ENCODE measurements at places on chromosomes 4 and X. TPM values are rescaled to one million over a fixed set of nuclear protein-coding genes. Genes with fewer than 3 reads are reported as not detected.

- no peak for DNase-seq
Measured at GRCh38 chr4:7524843-7525242, 90.1 kb upstream of the PSAPL1 start.

- DNase-seq: no peak
Measured at GRCh38 chr4:94957030-94957429, 199.3 kb downstream of the BMPR1B start.

DNA sequence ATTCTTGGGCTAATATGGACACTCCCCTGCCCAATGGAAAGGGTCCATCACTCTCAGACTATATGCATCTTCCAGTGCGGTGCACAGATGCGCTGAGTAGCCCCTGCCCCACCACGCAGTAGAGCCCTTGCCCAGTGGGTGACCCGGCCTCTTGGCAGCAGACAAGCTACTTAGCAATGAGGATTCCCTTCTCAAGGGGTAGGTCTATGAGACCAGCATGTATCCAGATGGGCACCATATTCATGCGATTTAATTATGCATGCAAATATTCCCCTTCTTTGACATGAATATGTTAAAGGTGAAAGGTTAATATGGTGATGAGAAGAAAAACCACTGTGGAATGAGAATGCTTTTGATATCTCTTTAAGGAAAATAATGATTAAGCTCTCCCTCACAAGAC is 77.7 kb downstream of the ZNF827 start:
- DNase-seq: no peak

DNA sequence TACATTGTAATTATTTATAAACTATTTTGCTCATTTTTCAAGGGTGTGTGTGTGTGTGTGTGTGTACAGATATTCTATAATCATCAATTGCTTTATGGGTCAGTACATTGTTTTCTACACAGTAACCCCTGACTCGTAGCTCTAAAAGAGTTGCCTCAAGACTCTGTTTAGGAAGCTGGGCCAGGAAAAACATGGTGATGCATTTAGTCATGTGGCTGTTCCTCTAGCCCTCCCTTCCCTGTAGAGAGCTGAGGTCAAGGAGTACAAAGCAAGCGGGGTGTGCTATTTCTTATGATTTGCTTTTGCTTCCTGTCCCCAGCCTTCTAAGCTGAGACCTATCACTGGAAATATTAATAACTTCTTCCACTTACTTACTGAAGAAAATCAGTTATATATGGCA is 34.8 kb upstream of the SPANXD start:
- no peak for DNase-seq

DNA sequence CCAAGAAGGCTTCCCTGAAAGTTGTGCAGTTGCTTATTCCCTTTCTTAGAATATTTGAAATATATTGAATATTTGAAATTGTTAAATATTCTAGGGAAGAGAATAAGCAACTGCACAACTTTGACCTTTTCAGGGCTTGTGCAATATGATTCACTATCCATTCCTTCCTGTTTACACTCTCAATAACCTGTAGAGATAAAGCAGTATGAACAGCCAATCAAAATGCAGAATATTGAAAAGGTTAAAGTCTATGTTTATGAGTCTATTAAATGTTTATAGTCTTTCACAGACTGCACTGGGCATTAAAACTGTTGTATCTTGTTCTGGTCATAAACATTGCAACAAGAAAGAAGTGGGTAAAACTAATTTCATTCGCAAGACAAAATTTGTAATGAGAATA is 13.8 kb downstream of the POU3F4 start:
- DNase-seq: no peak

GRCh38 chr4:8516996-8517550 is 63.1 kb upstream of the GPR78 start:
- DNase-seq: no peak

- no peak for DNase-seq
Measured at GRCh38 chr4:97104666-97105065, 1038.6 kb downstream of the STPG2 start.

POU4F2 gene
- not detected for total RNA-seq

NMU gene
- total RNA-seq: not detected

DNA sequence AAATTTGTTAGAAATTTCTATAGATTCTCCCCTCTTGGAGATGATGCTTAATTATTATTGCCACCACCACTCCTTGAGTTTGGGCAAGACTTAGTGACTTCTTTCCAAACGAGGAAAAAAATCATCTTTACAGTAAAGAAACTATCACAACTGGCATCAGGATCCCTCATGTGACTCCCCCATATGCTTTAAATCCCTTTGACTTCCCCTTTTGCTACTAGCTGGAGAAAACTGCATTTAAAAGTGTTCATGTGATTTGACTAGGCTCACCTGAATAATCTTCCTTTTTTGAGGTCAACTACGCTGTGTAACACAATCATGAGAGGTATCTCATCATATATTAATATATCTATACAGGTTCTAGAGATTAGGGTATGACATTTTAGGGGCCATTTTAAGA is 30.3 kb upstream of the ENOX2 start:
- DNase-seq: no peak

EPHA5 gene
- not detected for total RNA-seq

ABCG2 gene
- total RNA-seq: 0.39 TPM

GRCh38 chr4:145097821-145098674 is at the start of the genes ABCE1 and ANAPC10:
Gene ABCE1, plus strand, starts transcription at chr4:145098311. Its CDS starts 6,102 bp downstream, at chr4:145104413.
Gene ANAPC10, minus strand, starts transcription at chr4:145098196. Its CDS starts 2,097 bp downstream, at chr4:145096099.
- DNase-seq: peak; percentile 98

MTHFD2L gene
- 6.9 TPM for total RNA-seq

DNA sequence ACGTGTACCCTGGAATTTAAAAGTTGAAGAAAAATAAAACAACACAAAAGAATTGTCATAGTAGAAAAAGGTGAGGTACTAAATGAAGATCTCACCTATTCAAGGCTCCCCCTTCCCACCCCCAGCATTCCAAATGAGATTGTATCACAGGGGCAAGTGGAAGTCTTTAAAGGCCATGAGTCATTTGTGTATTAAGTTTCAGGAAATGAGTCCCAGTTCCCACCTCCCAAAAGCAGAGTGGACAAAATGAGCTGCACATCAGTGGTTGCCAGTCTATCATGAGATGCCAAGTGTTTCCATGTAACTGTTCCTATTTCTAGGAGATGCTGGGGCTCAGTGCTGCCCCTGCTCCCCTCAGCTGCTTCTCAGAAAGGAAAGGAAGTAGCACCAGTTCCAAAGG is 20.1 kb downstream of the ARHGEF9 start:
- DNase-seq: no peak

Measured in activated CD4-positive, alpha-beta T cell treated with anti-CD3 and anti-CD28 coated beads for 36 hours (primary cell).